Nucleus accumbens (tissue), 56 donors: ENCODE measurements at places on chromosomes 2 and 18.

DNA sequence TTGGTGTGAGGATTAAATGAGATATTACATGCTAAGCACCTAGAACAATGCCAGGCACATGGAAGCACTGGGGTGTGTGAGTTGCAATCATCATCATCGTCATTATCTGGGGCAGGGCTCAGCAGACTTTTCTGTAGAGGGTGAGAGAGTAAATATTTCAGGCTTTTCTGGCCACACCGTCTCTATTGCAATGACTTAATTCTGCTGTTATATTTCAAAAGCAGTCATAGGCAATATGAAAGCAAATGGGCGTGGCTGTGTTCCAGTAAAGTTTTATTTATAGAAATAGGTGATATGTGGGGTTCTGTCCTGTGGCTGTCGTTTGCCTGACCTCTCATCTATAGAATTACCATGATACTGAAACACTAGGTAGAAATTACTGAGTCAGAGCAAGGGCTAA, 60.6 kb downstream of the IL1R2 start:
- DNase-seq, result no peak

GRCh38 chr2:205868773-205869333, 186.6 kb downstream of the NRP2 start:
- no peak for DNase-seq

- no peak for DNase-seq
Observed at GRCh38 chr2:232422051-232422450, 15.4 kb downstream of the ALPG start.

GRCh38 chr2:229714080-229714735, at the start of gene DNER:
TSS of gene DNER (minus strand) at chr2:229714555. CDS start at chr2:229714423, 132 bp downstream.
- peak; percentile 75 for DNase-seq

GRCh38 chr2:170813611-170814532, 2.8 kb upstream of the GAD1 start:
- no peak for DNase-seq

GRCh38 chr18:24809173-24809950, 348.9 kb downstream of the HRH4 start:
- no peak for DNase-seq

- DNase-seq, result no peak
Observed at GRCh38 chr2:201205515-201205849, 22.5 kb downstream of the CASP10 start.

DNA sequence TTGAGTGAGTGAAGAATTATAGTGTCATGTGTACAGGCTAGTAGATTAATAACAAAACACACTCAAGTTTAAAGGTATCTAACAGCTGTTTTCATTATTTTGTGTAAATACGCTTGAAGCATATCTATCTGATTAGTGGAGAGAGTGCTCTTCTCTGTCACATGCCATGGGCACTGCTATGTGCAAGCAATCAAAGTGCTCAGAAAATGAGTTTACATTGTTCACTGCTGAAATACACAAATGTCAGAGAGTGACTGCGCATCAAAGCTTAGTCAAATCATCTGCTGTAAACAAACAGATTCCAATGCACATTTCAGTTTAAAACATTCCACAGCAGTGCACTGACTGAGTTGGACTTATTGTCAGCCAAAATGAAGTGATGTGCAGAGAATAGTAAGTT, 423.4 kb downstream of the ZEB2 start:
- DNase-seq, result no peak

GRCh38 chr2:128091726-128092080, 703 bp downstream of the UGGT1 start:
- DNase-seq, result no peak

GRCh38 chr18:25229081-25229480, 122.9 kb downstream of the ZNF521 start:
- no peak for DNase-seq

DNA sequence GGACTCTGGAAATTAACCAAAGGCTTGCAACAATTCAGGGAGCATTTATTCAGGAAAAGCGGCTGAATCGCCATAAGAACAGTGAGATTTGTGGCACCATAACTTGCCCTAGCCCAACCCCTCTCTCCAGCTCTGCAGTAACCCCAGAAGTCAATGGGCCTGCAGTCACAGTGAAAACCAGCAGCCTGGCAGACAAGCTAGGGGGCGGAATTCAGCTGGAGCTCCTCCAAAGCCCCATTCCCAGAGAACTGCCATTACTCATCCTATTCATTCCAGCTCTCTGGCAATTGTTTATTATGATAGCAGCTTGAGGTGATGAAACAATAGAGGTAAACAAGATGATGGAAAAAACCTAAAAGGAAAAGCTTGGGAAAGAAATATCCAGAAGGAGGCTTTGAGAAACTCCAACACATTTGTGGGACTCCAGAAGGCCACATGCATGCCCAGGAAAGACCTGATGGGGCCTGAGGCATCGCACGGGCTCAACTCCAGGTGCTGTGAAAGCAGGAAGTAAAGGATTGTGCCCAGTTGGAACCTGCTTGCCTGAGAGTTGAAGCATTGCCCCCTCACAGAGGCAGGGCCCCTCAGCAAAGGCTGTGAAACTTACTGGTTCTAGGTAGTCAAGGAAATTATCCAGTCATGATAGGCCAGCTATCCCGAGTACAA, 126.7 kb downstream of the TWIST2 start:
- peak; percentile 12 for DNase-seq

DNA sequence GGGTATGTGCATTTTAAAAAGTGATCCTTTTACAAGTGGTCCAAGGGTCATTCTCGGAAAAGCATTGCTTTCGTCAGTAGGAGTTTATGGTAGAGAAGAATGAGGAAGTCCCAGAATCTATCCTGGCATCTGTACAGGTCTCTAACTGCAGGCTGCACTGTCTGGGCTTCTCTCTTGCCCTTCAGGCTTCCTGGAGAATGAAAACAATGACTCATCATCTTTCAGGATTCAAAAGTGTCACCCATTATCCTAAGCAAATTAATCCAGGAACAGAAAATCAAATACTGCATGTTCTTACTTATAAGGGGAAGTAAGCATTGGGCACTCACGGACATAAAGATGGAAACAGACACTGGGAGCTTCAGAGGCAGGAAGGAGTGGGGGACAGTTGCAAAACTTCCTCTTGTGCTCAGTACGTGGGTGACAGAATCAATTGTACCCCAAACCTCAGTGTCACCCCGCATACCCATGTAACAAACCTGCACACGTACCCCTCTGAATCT, 60.2 kb upstream of the TXNDC2 start:
- DNase-seq, result no peak

- DNase-seq, result no peak
Observed at GRCh38 chr2:74715880-74716279, 61.8 kb downstream of the SEMA4F start.

DNA sequence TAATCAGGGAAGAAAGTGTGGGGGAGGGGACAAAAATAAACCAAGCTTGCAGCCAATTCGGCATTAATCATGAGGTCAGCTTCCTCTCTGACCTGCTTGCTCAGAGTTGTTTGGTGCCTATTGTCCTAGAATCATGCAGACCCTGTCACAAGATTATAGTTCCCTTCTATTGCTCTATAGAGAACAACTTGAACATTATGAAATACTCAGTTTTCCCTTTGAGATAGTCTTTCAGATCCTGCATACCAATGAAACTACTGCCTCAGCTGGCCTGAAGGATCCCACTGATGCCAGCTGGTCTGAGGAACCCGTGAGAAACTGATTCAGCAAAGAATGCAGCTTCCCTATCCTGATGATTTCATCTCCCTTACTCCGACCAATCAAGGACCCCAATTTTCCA, 955 bp upstream of the BBS5 start:
- DNase-seq, result no peak

- no peak for DNase-seq
Observed at GRCh38 chr2:31729065-31729439, 148.3 kb upstream of the SRD5A2 start.

DNA sequence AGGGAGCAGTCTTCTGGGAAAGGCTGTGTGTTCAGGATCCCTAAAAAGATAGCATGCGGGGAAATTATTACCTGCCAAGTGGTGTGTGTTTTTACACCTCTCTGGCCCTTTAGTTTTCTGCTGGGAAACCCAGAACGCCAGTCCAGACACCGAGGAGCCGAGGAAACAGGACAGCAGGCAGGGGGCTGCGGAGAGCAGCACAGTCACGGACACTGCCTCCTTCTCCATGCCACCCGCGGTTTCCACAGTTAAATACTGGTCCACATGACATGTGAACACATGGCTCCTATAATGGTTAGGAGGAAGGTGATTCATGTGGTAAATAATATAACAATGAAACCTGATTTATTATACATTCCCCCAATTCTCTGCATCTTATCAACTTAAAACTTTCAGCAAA, 20.4 kb downstream of the CNOT11 start:
- no peak for DNase-seq

DNA sequence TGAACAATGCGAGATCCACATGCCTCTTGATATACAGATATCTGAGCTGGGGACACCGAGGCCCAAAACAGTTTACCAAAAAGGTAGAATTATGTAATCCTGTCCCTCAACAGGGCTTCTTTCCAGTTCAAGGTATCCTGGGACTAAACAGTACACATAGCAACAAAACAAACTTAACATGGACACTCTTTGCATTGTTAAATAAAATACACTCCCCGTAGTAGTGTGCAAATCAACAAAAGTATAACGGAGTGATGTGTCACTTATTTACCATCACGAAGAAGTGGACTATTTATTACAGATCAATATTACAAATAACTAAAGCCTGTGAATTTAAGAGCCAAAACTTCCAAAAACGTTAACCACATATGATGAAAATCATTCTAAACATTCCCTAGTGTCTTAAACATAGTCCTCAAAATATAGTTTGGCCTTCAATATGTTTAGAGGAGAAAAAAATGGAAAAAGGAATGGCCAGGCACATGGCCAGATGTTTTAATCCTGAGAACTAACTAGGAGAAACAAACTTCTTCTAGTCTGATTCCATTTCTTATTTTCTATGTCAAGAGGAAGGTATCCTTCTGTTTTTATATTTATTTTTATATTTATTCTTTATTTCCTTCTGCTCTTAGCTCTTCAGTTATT, 377.5 kb downstream of the OSR1 start:
- no peak for DNase-seq

- DNase-seq, result no peak
Observed at GRCh38 chr18:77304268-77304667, 54.6 kb downstream of the GALR1 start.

DNA sequence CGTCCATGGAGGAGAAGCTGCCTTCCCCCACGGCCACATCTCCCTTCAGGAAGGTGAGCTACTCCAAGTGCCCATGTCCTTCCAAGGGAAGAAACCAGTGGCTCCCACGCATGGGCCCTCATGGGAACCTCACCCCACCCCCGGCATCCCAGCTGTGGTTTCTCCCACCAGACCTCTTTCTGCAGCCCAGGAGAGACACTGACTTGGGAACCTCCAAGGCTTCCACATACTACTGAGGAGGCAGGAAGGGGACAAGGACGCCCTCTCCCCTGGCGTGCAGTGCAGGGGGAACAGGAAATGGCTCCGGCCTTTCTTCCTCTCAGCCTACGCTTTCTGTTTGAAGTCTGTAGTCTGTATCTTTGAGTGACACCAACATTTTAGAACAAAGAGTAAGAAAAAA, 104.5 kb upstream of the EPC2 start:
- DNase-seq, result no peak

DNA sequence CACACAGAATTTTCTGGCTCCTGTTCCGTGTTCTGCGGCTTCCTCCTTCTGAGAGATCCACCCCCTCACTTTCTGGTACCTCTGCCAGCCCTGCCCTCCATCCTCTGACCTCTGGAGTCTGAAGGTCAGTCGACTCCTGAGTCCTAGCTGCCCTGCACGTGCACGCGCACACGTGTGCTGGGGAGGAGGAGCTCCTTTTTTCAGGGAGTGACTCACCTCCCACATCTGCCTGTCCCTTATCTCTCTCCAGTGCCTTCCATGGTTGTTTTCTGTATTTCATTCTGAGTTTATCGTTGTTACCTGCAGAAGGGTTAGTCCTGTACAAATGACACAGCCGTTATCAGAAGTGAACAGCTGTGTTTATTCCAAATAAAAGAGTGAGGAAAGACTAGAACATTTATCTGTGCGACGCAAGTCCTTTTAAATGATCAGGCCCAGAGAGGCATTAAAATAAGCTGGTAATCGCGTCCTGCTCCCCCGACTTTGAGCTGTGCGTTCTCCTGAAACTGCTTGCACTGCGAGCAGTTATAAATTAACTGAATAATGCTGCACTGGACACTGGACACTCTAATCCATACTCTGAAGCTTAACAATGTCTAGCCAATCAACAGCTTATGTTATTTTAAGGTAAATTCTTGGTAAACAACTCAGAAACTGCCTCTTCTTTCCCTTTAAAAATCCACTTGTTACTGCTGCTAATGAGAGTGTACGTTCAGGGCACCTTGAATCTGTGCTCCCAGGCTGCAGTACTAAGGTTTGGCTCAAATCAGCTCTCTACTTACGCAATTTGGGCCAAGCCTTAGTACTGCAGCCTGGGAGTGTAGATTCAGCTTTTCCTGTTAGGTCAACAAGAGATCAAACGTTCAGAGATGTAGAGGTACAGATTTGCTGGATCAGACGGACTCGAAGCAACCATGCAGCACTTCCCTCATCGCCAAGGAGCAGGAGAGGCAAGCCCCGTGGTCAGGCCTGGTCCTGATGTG, 72.5 kb downstream of the GALR1 start:
- DNase-seq, result no peak

DNA sequence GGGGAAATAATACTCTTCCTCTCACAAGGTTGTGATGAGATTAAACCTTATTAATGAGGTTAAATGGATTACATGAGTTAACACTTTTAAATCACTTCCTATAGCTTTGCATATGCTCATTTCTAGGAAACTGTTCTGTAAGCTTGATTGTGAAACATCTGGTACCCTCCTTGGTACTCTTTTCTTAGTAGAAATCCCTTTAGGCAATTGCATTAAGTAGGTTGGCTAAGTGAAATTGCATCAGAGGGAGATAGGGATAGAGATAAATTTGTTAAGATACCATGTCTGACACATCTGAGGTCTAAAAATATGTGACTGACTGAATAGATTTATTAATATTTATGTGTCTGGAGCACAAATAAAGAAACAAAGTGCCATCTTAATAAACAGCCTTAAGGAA, 275.9 kb upstream of the MAP2 start:
- no peak for DNase-seq

- no peak for DNase-seq
Observed at GRCh38 chr2:203718087-203718486, 11.6 kb downstream of the CD28 start.

GRCh38 chr2:73859721-73860586, 31.2 kb downstream of the STAMBP start:
- DNase-seq, result no peak

DNA sequence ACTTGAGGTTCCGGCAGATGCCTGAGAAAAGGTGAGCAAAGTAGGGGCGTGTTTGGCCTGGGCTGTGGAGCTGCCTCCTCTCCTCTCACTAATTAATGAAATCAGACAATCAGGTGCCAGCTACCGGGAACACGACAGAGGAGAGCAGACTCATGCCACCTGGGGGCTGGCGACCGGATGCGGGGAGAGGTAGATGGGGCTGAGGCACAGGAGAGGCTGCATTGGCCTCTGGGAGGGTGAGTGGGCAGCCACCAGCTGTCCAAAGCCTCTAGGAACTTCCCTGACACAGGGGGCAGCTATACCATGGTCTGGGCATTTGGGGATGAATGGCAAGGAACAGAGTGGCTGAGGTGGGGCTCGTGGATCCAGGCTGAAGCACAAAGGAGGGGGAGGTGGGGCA, 25.0 kb downstream of the FBXO41 start:
- no peak for DNase-seq

GRCh38 chr2:178819992-178820391, 12.8 kb upstream of the TTN start:
- no peak for DNase-seq
